ENCODE measurements at places on chromosomes 5 and 9. TPM values are rescaled to one million over a fixed set of nuclear protein-coding genes. Genes with fewer than 3 reads are reported as not detected.

- H3K27ac ChIP-seq = no peak overlapping the region
- DNase-seq = no peak
- no peaks in the 10 kb centered on the region for H3K4me1 ChIP-seq
- no peaks in the 10 kb centered on the region for H3K36me3 ChIP-seq
- H3K27me3 ChIP-seq = no peaks in the 10 kb centered on the region
These were observed 134.8 kb upstream of the PCA3 start for GRCh38 chr9:76629205-76629990.

DNA sequence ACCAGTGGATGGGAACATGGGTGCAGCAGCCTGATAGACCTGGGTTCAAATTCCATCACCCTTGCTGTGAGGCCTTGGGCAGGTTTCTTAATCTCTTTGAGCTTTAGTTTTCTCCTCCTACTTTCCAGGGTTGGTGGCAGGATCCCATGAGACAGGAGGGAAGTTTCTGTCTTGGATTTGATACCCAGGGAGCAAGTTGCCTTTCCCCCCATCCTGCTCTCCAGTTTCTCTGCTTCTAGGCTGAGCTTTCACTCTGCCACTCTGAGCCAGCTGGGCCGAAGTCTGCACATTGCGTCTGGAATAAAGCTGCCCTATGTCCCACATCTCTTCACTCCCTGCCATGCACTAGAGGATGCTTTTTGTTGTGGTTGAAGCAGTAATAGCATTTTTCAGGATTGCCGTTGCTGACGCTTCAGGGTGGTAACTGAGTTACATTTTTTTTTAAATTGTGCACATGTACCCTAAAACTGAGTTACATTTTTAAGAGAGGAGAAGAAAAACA, 40.5 kb upstream of the ANGPTL2 start:
- H3K27me3 ChIP-seq = no peaks in the 10 kb centered on the region
- peaks cover 5% of the 10 kb centered on the region for H3K4me1 ChIP-seq
- no peaks in the 10 kb centered on the region for H3K36me3 ChIP-seq
- DNase-seq = no peak
- H3K27ac ChIP-seq = no peak overlapping the region
- no peak overlapping the region for H3K4me3 ChIP-seq

DNA sequence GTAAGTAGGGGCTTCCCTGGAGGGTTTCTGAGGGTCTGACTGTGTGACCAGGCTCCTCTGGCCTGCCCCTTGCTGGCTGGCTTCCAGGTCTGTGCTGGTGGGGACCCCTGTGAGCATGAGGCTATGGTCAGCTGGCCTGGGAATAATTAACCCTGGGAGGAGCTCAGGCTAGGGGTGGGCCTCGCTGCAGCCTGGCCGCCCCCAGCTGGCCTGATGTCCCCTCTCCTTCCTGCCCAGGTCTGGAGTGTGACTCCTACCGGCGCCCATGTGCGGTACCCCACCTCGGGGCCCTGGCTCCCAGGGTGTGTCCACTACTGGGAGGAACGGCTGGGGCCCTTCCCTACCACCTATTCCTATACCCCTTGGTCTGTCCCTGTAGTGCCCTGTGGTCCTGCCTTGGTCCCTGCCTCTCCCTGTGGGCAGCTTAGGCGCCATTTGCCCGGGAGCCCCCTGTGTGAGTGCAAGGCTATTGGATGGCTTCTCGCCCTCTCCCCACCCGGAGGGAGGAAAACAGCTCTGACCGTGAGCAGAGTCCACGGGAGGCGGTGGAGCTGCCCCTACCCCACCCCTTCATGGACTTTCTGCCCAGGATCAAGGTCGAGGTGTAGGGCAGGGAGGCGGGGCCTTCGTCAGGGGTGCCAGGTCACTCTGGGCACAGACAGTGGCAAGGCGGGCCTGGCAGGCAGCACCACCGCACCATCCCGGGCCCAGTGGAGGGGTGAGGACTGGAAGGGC, 9.4 kb downstream of the RXRA start:
- no peaks in the 10 kb centered on the region for H3K36me3 ChIP-seq
- no peak overlapping the region for H3K4me3 ChIP-seq
- peak; percentile 59 for DNase-seq
- no peaks in the 10 kb centered on the region for H3K27me3 ChIP-seq

DNA sequence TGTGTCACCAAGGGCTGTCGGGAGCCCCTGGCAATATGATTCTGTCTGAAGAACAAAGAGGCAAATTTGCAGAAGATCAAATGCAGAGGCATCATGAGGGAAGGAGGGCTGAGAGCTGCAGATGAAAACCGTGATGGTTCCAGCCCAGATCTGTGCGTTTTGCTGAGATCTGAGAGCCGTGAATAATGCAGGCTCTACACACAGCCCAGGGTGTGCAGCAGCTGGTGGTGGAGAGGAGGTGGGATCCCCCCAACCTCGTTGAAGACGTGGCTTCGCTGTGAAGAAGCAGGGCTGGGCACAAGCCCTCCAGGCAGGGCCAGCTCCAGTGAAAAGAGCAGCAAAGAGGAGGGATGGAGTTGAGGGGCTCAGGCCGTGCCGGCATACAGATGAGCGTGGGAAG, 75.5 kb downstream of the TSPAN17 start:
- H3K27ac ChIP-seq = no peak overlapping the region
- peaks cover 6% of the 10 kb centered on the region for H3K27me3 ChIP-seq
- DNase-seq = no peak
- H3K4me3 ChIP-seq = no peak overlapping the region
- no peaks in the 10 kb centered on the region for H3K4me1 ChIP-seq

DNA sequence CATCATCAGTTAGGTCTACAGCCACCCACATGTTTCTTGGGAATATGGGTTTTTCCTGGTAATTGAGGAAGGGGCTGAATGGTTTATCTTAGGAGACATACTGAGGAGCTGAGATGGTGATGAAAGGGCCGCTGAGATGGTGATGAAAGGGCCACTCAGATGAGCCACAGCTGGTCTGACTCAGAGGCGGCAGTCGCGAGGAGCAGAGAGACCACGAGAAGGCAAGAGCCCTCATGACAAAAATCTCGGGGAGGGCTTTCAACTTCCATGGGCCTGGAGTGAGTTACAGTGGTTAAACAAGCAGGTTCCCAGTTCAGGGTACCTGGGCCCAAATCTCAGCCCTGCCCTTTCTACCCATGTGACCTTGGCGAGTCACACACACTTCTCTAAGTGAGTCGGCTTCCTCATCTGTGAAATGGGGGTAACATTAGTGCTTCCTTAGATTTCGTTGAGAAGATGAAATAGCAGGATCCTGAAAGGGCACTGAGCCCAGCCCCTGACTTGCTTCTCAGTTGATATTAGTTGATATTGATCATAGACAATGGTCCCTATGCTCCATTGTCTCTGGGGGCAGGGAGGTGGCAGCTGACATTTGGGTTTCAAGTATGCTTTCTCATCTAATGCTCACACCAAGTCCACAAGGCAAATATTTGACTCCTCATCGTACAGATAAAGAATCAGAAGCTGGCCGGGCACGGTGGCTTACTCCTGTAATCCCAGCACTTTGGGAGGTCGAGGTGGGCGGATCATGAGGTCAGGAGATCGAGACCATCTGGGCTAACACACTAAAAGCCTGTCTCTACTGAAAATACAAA, 169.5 kb downstream of the RGS3 start:
- H3K36me3 ChIP-seq = no peaks in the 10 kb centered on the region
- no peaks in the 10 kb centered on the region for H3K27me3 ChIP-seq
- no peaks in the 10 kb centered on the region for H3K4me1 ChIP-seq
- DNase-seq = peak; percentile 10
- H3K27ac ChIP-seq = no peak overlapping the region

DNA sequence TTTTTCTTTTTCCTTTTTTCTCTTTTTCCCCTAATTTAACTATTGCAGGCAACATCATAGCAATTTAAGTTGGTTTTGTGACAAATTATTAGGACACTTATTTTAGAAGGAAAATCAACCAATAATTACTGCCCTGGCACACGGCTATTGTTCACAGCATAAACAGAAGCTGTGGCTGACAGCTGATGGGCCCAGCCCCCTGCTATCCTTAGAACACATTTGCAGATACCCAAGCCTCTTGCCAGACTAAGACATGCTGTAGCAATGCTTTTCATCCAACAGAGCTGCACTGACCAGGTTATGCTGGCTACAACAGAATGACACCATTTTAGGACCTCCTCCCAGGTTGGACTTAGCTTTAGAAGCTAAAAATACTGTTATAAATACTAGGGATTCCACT, 852.7 kb upstream of the DMAC1 start:
- no peaks in the 10 kb centered on the region for H3K36me3 ChIP-seq
- H3K4me3 ChIP-seq = no peak overlapping the region
- no peaks in the 10 kb centered on the region for H3K27me3 ChIP-seq
- no peaks in the 10 kb centered on the region for H3K4me1 ChIP-seq
- no peak for DNase-seq
- no peak overlapping the region for H3K27ac ChIP-seq

DNA sequence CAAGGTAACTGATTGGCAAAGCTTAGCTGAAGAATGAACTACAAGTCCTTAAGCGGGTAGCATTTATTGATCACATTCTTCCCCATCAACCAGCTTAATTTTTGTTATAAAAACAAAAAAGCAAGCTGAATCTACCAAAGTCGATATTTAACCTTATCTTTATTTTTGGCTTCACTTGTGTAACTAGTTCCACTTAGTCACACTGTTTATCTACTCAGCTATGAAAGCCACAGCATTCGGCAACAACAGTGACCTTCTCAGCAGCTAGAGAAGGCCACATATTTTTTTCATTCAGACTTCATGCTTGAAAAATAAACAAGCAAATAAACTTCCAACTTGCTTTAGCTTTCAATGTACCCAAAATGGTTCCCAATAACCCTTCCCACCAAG, 69.4 kb downstream of the KLHL3 start:
- peaks cover 12% of the 10 kb centered on the region for H3K4me1 ChIP-seq
- DNase-seq = peak; percentile 60
- no peaks in the 10 kb centered on the region for H3K27me3 ChIP-seq
- H3K4me3 ChIP-seq = peak overlapping the region; percentile 21

DNA sequence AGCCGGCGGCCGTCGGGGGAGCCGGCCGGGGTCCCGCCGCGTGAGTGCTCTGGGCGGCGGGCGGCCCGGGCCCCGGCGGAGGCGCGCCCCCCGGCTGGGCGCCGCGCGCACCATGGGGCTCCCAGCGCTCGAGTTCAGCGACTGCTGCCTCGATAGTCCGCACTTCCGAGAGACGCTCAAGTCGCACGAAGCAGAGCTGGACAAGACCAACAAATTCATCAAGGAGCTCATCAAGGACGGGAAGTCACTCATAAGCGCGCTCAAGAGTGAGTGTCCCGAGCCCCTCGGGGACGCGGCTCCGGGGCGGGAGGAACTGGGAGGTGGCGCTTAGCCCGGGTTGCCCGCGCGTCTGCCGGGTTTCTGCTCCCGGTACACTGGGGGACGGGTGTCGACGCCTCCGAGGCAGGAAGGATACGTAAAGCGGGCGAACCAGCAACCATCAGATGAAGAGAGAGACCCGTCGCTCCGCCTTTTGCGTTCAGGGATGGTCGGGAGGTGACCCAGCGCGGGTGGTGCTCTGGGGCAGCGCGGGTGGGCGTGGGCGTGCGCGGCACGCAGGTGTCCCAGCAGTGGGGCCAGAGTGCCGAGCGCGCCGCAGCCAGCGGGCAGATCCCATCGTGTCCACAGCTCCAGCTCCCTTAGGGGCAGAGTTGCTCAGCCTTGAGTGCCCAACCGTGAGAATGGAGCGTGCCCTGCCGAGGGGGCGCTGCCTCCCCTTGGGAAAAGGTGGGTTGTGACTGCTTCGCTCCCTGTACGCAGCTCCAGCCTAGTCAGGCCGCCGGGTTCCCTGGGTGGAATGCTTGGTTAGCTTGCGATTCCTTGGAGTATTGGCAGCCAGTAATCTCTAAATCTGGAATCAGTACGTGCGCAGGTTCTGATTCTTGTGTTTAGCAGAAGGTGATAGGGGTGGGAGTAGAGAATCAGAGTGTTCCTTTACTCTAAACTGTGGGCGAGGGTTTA, 753 bp downstream of the ARHGAP26 start:
- no peaks in the 10 kb centered on the region for H3K27me3 ChIP-seq
- H3K27ac ChIP-seq = peak overlapping the region; percentile 94
- DNase-seq = peak; percentile 52
- H3K4me1 ChIP-seq = peaks cover 4% of the 10 kb centered on the region

The SLC2A6 gene
- 8.0 TPM for total RNA-seq

The PLCXD3 gene
- total RNA-seq = 9.0 TPM

The PCDHGA6 gene
- 6.6 TPM for total RNA-seq

The PCDHAC1 gene
- 0.94 TPM for total RNA-seq
